ENCODE measurements at places on chromosomes 1 and 21. TPM values are rescaled to one million over a fixed set of nuclear protein-coding genes. Genes with fewer than 3 reads are reported as not detected.

Gene CFAP74
- not detected for total RNA-seq

Gene OR6N1
- not detected for total RNA-seq

Gene ZMYND12
- 1.0 TPM for total RNA-seq

GRCh38 chr1:114126261-114127095 lies 27.2 kb downstream of the SYT6 start:
- no peaks in the 10 kb centered on the region for H3K36me3 ChIP-seq
- DNase-seq: no peak
- H3K4me3 ChIP-seq: no peak overlapping the region
- H3K4me1 ChIP-seq: no peaks in the 10 kb centered on the region

- H3K4me1 ChIP-seq: no peaks in the 10 kb centered on the region
- H3K27me3 ChIP-seq: no peaks in the 10 kb centered on the region
- H3K36me3 ChIP-seq: no peaks in the 10 kb centered on the region
- no peak overlapping the region for H3K27ac ChIP-seq
Measured at GRCh38 chr1:197127246-197127912, 19.1 kb downstream of the ASPM start.

GRCh38 chr1:38818175-38818976 lies 41.2 kb downstream of the RRAGC start:
- no peak overlapping the region for H3K4me3 ChIP-seq
- DNase-seq: no peak
- H3K4me1 ChIP-seq: no peaks in the 10 kb centered on the region

DNA sequence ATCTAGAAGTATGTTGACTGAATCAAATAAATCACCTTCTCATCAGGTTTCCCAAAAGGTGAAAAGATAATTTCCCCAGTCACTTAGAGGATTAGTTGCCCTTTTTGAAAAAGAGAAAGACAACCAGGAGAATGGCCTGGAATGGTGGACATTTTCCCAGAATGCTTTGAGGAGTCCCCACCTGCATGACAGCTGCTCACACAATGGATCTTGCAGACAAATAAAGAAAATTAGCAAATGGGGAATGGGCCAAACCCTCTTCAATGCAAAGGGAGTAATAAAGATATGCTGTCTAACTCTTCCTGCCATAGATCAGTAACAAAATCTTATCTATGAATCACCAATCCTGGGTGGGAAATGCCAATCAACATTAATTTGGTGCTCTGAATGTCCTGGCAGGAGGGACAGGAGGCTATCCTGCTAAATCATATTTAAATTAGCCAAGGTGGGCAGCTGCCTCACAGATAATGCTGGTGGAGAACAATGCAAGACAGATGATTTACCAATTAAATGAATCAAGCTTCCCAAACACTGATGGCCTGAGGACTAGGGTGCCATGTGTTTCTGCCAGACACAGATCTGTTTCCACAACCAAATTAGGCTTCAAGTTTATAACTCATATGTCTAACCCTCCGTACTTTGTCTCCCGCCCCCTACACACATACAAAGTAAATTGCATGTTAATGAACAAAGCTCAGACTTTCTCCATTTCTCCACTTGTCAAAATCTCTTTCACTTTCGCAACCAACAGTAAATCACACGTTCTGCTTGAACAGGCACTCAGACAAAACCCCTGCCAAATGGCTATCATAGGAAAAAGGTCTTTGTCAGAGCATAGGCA lies 488.0 kb upstream of the PLXNA2 start:
- H3K36me3 ChIP-seq: no peaks in the 10 kb centered on the region
- H3K27ac ChIP-seq: no peak overlapping the region
- no peaks in the 10 kb centered on the region for H3K27me3 ChIP-seq
- H3K4me1 ChIP-seq: no peaks in the 10 kb centered on the region

DNA sequence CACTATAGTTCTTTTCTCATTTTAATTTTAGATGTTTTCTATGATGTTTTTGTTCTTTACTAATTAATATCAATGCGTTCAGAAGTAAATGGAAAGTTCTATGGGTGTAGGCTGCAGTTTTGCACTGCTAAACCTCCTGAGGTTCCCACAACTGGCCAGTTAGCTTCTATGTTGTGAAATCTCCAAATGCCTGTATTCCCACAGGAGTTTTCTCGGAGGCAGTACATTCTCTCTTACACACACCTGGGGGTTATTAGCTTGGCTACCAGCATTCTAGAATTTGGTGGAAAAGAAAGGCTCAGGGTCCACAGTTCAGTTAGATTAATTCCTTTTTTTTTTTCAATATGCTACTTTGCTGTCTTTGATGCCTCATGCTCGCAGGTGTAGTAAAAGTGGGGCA lies 216.9 kb upstream of the NRIP1 start:
- no peaks in the 10 kb centered on the region for H3K27me3 ChIP-seq
- no peak for DNase-seq
- no peaks in the 10 kb centered on the region for H3K36me3 ChIP-seq
- no peak overlapping the region for H3K27ac ChIP-seq

GRCh38 chr1:53594391-53595180 lies 135.4 kb downstream of the DMRTB1 start:
- no peak overlapping the region for H3K27ac ChIP-seq
- no peak overlapping the region for H3K4me3 ChIP-seq
- H3K27me3 ChIP-seq: no peaks in the 10 kb centered on the region
- DNase-seq: no peak
- H3K4me1 ChIP-seq: no peaks in the 10 kb centered on the region
